ENCODE measurements at places on chromosomes 1 and 21.

DNA sequence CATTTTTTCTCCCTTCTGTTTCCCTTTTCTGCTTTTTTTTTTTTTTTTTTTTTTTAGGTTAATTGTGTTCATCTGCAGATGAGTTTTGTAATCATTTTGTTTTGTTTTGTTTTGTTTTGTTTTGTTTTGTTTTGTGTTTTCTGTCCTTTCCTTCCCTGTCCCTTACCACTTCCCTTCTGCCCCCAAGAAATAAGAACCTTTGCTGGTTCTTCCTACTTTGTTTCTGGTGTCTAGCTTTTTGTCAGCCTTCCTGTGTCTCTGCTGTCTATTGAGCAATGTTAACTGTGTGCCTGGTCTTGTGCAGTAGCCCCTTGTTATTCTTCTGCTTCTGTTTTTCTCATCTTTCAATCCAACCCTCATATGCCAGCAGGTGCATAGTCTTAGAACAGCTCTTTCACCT, 46.0 kb downstream of the MPZL1 start:
- H3K27me3 ChIP-seq: no peaks in the 10 kb centered on the region
- no peak overlapping the region for H3K27ac ChIP-seq
- H3K4me3 ChIP-seq: no peak overlapping the region
- H3K4me1 ChIP-seq: peaks cover under 1% of the 10 kb centered on the region
- no peak for DNase-seq

DNA sequence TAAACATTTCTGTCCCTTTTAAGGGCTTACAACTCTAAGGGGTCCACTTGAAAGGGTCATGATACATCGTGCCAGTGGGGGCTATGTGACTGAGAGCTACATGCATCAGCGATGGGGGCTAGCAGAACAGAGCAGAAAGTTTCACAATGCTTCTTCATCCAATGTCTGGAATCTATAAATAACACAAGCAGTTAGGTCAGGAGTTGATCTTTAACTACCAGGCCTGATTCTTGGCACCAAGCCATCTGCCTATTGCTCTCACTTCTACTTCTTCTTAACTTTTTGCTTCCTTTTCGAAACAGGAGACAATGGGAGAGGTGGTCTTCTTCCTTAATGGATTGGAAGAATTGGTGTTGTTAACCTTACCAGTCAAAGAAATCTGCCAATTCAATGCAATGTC, 410.0 kb downstream of the TGFB2 start:
- DNase-seq: no peak
- H3K4me1 ChIP-seq: no peaks in the 10 kb centered on the region
- H3K27ac ChIP-seq: no peak overlapping the region
- no peaks in the 10 kb centered on the region for H3K27me3 ChIP-seq
- H3K36me3 ChIP-seq: no peaks in the 10 kb centered on the region

GRCh38 chr21:45073301-45074047, 906 bp upstream of the ADARB1 start:
- H3K4me1 ChIP-seq: peaks cover 23% of the 10 kb centered on the region
- no peaks in the 10 kb centered on the region for H3K36me3 ChIP-seq
- DNase-seq: no peak
- H3K4me3 ChIP-seq: peak overlapping the region; percentile 52

GRCh38 chr1:199585392-199585791, 442.1 kb upstream of the NR5A2 start:
- no peaks in the 10 kb centered on the region for H3K27me3 ChIP-seq
- H3K27ac ChIP-seq: no peak overlapping the region
- H3K36me3 ChIP-seq: no peaks in the 10 kb centered on the region
- no peaks in the 10 kb centered on the region for H3K4me1 ChIP-seq
- DNase-seq: no peak

- no peak for DNase-seq
- H3K36me3 ChIP-seq: no peaks in the 10 kb centered on the region
- no peak overlapping the region for H3K4me3 ChIP-seq
- H3K27ac ChIP-seq: no peak overlapping the region
- H3K4me1 ChIP-seq: no peaks in the 10 kb centered on the region
Observed at GRCh38 chr1:238777551-238777950, 608.8 kb upstream of the CHRM3 start.

- no peak for DNase-seq
- H3K27me3 ChIP-seq: no peaks in the 10 kb centered on the region
- no peaks in the 10 kb centered on the region for H3K36me3 ChIP-seq
- H3K4me3 ChIP-seq: no peak overlapping the region
- no peaks in the 10 kb centered on the region for H3K4me1 ChIP-seq
Observed at GRCh38 chr1:216562383-216562782, 139.1 kb upstream of the USH2A start.

GRCh38 chr1:180117764-180118116, 36.9 kb upstream of the QSOX1 start:
- H3K27ac ChIP-seq: no peak overlapping the region
- DNase-seq: no peak
- H3K4me1 ChIP-seq: no peaks in the 10 kb centered on the region

GRCh38 chr1:3444736-3445135, 9.7 kb upstream of the ARHGEF16 start:
- H3K27ac ChIP-seq: no peak overlapping the region
- H3K4me1 ChIP-seq: no peaks in the 10 kb centered on the region
- no peaks in the 10 kb centered on the region for H3K36me3 ChIP-seq
- no peak overlapping the region for H3K4me3 ChIP-seq
- peaks cover 29% of the 10 kb centered on the region for H3K27me3 ChIP-seq

GRCh38 chr1:14970115-14970798, 183.3 kb upstream of the TMEM51 start:
- H3K27ac ChIP-seq: no peak overlapping the region
- peaks cover 7% of the 10 kb centered on the region for H3K27me3 ChIP-seq
- DNase-seq: no peak
- no peak overlapping the region for H3K4me3 ChIP-seq
- peaks cover 14% of the 10 kb centered on the region for H3K4me1 ChIP-seq

DNA sequence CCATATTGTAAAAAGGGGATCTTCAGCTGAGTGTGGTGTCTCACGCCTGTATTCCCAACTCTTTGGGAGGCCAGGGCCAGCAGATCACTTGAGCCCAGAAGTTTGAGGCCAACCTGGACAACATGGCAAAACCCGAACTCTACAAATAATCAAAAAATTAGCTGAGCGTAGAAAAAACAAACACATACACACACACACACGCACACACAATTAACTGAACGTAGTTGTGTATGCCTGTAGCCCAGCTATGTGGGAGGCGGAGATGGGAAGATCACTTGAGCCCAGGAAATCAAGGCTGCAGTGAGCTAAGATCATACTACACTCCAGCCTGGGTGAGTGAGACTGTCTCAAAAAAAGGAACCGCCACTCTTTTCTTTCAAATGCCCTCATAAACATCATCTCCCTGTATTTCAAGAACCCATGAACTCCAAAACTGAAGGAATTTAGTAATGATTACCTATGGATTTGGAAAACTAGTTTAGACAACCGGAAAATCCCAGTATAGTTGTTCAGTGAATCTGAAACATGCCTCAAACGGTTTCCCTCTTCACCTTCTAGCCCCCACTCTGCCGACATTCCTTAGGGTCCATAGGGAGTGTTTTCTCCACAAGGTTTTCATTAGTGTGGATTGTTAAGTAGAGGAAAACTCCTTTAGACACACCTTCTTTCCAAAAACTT, 4.5 kb downstream of the TXNIP start:
- no peak for DNase-seq
- peaks cover 39% of the 10 kb centered on the region for H3K4me1 ChIP-seq
- peaks cover 8% of the 10 kb centered on the region for H3K36me3 ChIP-seq
- H3K4me3 ChIP-seq: peak overlapping the region; percentile 100
- no peaks in the 10 kb centered on the region for H3K27me3 ChIP-seq

DNA sequence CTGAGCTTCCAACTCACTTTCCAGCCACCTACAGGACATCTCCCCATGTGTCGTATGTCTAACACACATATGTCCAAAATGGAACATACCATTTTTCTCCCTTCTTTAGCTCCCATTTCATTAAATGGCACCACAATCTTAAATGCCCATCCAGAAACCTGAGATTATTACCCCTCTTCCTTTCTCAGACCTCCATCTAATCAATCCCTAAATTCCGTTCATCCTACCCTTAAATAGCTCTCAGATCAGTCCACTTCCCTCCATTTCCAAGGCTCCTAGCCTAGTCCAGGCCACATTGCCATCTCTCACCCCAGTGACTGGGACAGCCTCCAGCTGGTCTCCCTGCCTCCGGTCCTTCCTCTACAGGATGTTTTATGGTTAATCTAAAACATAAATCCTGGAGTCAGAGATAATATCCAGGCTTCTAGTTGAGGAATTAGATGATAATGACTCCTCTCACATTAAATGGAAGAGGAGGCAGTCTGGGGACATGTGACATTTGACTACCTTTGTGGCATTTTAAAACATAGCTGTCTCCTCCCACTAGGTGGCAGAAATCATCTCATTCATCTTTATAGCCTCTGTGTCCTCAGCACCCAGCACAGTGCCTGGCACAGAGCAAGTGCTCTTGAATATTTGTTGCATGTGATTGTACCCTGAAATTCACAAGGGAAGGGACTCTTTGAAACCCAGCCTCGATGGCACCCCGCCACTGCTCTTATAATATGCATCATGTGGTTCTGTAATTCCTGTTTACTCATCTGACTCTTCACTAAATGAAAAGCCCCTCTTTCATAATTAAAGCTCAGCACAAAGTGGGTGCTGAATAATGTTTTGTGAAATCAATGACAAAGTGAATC, 102.3 kb downstream of the TMEM53 start:
- no peak overlapping the region for H3K27ac ChIP-seq
- H3K27me3 ChIP-seq: no peaks in the 10 kb centered on the region
- DNase-seq: no peak
- H3K4me1 ChIP-seq: no peaks in the 10 kb centered on the region
- no peaks in the 10 kb centered on the region for H3K36me3 ChIP-seq

GRCh38 chr21:42157606-42158310, 61.2 kb upstream of the ABCG1 start:
- no peaks in the 10 kb centered on the region for H3K27me3 ChIP-seq
- no peak for DNase-seq
- no peak overlapping the region for H3K4me3 ChIP-seq
- H3K36me3 ChIP-seq: no peaks in the 10 kb centered on the region
- H3K27ac ChIP-seq: no peak overlapping the region

DNA sequence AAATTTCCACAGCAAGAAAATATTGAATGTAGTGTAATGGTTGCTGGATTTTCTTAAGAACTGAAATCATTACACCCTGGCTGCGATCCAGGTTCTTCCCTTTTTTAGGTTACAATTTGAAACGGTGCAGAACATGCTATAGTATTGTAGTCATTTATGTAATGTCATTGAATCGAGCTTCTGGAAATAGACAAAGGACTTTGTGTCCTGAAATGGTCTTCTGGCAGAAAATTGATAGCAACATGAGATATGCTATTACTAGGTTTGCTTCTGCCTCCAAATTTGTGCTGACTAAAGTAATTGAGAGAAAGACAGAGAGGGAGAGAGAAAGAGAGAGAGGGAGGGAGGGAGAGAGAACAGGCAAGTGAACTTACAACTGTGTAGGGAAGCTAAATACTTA, 146.2 kb upstream of the NFIA start:
- no peak overlapping the region for H3K4me3 ChIP-seq
- no peak for DNase-seq
- no peaks in the 10 kb centered on the region for H3K4me1 ChIP-seq
- no peaks in the 10 kb centered on the region for H3K27me3 ChIP-seq

- no peaks in the 10 kb centered on the region for H3K36me3 ChIP-seq
- no peaks in the 10 kb centered on the region for H3K4me1 ChIP-seq
- no peak overlapping the region for H3K27ac ChIP-seq
Observed at GRCh38 chr1:246107516-246108277, 399.4 kb downstream of the SMYD3 start.

GRCh38 chr1:205510308-205510950, 6.0 kb downstream of the CDK18 start:
- no peaks in the 10 kb centered on the region for H3K36me3 ChIP-seq
- DNase-seq: no peak
- H3K27me3 ChIP-seq: peaks cover 14% of the 10 kb centered on the region
- H3K4me3 ChIP-seq: no peak overlapping the region

GRCh38 chr1:89630048-89630447, 2.9 kb upstream of the LRRC8C start:
- peaks cover 39% of the 10 kb centered on the region for H3K4me1 ChIP-seq
- H3K4me3 ChIP-seq: no peak overlapping the region
- H3K27ac ChIP-seq: peak overlapping the region; percentile 26
- no peak for DNase-seq

DNA sequence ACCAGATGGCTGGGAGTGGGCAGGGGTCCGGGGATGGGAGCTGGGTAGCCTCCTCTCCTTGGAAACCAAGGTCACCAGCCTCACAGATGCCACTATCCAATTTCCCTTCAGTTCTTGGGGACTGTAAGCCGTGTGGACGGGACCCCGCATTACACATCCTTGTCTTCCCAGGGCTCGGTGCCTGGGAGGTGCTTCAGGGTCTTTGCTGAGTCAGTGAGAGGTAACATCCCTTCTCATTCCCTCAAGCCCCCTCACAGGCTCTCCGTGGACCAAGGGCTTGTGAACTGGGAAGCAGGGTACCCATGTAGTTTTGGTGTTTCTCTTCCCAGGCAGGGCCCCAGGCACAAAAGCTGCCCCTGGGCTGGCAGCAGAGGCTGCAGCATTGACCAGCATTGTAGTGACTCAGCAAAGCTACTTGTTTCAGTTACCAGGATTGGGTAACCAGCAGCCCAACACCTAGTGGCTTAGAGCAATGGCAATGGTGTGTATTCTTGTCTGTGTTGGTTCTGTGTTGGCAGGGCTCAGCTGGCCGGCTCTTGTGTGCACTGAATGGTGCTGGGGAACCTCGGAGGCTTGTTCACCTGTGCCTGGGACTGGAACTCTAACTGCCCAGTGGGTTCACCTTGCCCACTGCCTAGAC, 24.6 kb upstream of the PCBP3 start:
- no peaks in the 10 kb centered on the region for H3K36me3 ChIP-seq
- no peak overlapping the region for H3K4me3 ChIP-seq
- H3K4me1 ChIP-seq: peaks cover 44% of the 10 kb centered on the region

- H3K27me3 ChIP-seq: peaks cover 53% of the 10 kb centered on the region
- DNase-seq: no peak
- H3K4me3 ChIP-seq: no peak overlapping the region
Observed at GRCh38 chr1:26064553-26064952, 2.9 kb downstream of the TRIM63 start.

GRCh38 chr1:109257682-109258421, 8.5 kb downstream of the CELSR2 start:
- DNase-seq: no peak
- H3K4me3 ChIP-seq: no peak overlapping the region
- H3K27me3 ChIP-seq: peaks cover 2% of the 10 kb centered on the region
- H3K36me3 ChIP-seq: peaks cover 4% of the 10 kb centered on the region

DNA sequence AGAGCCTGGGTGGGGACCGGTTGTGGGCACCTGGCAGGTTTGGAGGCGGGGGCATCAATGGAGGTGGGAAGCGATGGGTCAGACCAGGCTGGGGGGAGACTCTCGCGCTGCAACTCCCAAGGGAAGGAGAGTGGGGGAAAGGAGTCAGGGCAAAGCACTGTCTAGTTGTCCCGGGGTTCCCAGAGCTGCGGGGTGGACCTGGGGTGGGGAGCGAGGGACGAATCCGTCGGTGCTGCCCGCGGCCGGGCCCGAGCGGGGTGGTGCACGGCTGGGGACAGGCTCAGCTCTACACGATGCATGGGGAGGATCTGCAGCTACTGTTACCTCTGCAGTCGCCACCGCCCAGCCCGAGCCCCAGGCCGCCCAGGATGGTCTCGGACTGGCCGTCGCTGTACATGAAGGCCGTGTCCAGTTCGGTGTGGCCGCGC, 427 bp downstream of the AKR7A2 start:
- no peak overlapping the region for H3K27ac ChIP-seq
- H3K4me1 ChIP-seq: peaks cover 4% of the 10 kb centered on the region
- peaks cover 11% of the 10 kb centered on the region for H3K36me3 ChIP-seq
- DNase-seq: peak; percentile 27
- H3K4me3 ChIP-seq: peak overlapping the region; percentile 88
- no peaks in the 10 kb centered on the region for H3K27me3 ChIP-seq

GRCh38 chr1:156963621-156964020, 43.2 kb downstream of the LRRC71 start:
- peak; percentile 36 for DNase-seq
- peaks cover 9% of the 10 kb centered on the region for H3K36me3 ChIP-seq
- H3K27me3 ChIP-seq: peaks cover 3% of the 10 kb centered on the region
- H3K4me3 ChIP-seq: peak overlapping the region; percentile 29
- H3K4me1 ChIP-seq: peaks cover 29% of the 10 kb centered on the region
